ENCODE measurements at places on chromosomes 6 and 20.

DNA sequence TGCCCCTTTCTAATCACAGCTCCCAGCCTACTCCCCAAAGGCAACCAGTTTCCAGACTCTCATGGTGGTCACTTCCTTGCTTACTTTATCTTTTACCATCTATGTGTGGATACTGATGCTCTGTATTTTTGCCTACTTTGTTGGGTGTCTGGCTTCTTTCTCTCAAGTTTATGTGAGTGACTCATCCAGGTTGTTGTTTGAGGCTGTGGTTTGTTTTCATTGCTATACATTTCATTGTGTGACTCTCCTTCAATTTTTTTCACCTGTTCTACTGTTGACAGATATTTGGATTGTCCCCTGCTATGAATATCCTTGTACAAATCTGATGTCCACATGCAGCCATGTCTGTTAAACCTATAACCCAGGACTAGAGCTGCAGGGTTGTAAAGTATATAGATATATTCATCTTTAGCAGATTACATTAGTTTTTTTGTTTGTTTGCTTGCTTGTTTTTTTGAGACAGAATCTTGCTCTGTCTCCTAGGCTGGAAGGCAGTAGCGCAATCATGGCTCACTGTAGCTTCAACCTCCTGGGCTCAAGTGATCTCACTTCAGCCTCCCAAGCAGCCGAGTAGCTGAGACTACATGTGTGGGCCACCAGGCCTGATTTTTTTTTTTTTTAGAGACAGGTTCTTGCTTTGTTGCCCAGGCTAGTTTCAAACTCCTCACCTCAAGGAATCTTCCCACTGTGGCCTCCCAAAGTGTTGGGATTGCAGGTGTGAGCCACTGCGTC, 72.9 kb upstream of the EEF1E1 start:
- DNase-seq = no peak

DNA sequence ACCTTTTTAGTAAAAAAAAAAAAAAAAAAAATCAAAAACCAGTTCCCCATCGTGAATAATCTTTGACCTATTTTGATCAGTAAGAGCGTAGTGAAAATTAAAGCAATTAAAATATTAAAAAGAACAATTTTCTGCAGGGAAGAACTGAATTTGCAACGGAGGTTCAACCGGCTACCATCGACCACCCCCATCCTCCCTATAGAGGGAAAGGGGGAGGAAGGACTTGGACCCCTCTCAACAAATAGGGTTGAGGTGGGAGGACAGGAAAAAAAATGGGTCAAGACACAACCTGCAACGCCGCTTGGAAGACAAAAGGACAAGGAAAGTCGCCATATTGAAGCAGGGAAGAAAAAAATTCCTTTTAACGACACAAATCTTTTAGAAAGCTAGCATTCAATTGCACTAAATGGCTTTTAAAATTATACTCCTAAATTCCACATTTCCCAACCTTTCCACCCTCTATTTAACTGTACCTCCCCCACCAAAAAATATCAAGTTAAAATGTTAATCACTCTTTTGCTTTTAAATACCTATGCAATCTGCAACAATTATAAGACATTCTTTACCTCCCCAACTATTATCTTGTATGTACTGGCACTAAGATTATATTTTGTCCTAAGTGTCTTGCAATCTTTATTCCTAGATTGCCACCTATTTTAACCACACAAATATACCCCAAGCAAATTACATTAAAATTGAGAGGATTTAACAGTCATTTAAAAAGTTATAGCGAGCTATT, 1.7 kb downstream of the PPP1R10 start:
- no peak for DNase-seq

GRCh38 chr6:47403801-47404200, 73.8 kb upstream of the CD2AP start:
- DNase-seq = no peak

DNA sequence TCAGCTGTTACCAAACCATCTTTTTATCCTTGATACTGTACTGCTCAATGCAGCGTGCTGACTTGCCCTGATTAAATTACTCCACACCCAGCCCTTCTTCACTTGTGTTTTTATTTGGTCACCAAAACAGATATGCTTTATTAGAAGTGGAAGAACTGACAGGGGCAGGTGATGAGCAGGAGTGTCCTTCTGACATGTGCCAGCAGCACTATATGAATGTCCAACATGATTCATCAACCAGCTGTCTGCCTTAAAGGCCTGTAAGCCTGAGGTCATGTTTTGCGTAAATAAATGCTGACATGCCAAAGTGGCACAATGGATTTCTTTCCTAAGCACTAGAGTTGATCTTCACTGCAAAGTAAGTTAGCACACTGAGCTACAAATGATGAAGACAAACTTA, 15.4 kb downstream of the POPDC3 start:
- DNase-seq = no peak

- DNase-seq = no peak
Observed at GRCh38 chr6:81769824-81770223, 17.3 kb upstream of the TENT5A start.

DNA sequence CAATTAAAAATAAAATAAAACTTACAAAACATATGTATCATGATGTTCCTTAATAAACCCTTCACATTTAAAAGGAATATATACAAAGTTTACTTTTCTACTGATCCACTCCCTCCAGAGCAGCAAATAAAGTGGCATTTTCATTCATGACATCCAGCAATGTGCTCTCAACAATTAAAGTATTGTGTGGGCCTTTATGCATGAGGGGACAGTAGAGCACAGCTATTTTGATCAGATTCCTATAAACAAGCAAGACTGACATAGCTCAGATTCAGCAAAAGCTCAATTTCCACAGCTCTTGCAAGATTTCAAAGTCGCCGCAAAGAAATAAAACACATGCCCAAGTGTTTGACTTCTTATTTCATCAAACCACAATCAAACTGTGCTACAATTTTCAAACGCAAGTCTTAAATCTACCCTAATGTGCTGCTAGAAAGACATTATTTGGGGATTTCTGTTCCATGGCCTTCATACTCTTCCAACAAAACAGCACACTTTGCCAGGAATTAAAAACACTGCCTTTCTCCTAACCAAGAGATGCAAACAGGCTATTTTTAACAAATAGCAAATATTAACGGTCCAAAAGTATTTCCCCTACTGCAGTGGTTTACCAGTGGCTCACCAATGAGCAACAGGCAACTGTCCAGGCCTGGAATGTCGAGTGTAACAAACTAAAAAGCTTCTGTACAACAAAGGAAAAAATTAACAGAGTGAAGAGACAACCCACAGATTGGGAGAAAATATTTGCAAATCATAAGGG, 52.3 kb downstream of the MBOAT1 start:
- no peak for DNase-seq

DNA sequence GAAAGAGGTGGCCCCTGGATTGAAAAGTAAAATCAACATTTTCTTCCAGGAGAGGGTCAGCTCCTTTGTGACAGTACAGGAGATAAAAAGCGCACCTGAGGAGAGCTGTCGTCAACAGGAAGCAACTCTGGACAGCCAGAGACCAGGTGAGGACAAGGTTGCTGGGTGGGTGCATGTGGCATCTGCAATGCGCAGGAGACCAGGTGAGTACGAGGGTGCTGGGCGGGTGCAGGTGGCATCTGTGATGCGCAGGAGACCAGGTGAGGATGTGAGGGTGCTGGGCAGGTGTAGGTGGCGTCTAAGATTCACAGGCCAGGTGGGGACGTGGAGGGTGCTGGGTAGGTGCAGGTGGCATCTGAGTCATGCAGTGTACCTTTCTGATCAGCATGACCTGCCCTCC, 38.4 kb downstream of the WDR27 start:
- DNase-seq = no peak

DNA sequence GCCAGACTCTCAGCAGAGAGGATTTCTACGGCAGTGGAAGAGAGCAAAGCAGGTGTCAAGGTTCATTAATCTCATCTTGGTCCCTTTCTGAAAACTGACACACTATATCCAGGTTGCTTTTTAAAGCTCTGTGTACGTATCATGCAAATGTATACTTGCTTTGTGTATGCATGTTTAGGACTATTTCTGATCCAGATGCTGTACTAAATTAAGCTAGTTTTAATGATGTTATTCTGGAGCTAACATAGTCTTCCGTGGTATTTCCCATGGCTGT, 59.2 kb upstream of the SNX9 start:
- no peak for DNase-seq

DNA sequence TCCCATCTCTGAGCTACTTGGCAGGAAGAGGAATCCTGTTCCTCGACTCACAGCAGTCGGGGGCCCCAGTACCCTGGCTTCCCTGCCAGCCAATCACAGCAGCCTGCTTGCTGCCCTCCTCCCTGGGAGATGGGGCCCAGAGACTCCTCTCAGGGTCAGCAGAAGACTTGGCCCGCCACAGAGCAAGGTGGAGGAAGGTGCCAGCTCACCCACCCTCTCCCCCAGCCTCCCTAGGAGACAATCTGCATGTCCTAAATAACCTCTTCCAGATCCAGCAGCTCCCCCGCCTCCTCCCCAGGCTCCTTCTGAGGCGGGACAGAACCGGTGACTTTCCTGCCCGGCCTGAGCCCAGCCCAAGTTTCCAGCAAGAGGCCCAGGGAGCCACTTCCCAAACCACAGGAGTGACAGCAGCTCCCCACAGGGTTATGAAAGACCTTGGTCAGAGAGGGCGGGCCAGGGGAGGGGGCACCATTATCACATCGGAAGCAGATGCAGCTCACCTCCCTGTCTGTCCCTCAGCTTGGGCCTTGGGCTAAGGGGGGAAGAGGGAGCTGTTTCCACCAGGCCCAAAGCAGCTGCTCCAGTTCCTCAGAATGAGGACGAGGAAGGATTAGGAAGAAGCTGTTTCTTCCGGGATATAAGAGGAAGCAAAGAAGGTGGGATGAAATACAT, 2.3 kb downstream of the CCND3 start:
- DNase-seq = no peak

DNA sequence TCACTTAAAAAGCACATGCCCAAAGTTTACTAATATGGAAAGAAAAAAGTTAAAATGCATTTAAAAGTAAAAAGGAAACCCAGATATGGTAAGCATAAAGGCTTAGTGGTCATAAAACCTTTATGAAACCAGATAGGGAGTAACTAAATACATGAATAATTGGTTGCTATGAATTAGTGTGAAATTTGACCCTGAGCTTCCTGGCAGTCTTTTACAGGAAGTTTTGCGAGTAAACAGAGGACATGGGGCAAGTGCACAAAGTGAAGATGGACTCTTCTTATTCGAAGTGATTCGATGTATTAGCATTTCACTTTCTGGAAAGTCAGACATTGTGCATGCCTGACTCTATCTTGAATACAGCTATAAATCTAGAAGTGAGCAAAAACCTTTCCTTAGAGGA, 90.9 kb upstream of the MLIP start:
- no peak for DNase-seq

- no peak for DNase-seq
Observed at GRCh38 chr20:41395667-41396664, 29.3 kb upstream of the EMILIN3 start.

DNA sequence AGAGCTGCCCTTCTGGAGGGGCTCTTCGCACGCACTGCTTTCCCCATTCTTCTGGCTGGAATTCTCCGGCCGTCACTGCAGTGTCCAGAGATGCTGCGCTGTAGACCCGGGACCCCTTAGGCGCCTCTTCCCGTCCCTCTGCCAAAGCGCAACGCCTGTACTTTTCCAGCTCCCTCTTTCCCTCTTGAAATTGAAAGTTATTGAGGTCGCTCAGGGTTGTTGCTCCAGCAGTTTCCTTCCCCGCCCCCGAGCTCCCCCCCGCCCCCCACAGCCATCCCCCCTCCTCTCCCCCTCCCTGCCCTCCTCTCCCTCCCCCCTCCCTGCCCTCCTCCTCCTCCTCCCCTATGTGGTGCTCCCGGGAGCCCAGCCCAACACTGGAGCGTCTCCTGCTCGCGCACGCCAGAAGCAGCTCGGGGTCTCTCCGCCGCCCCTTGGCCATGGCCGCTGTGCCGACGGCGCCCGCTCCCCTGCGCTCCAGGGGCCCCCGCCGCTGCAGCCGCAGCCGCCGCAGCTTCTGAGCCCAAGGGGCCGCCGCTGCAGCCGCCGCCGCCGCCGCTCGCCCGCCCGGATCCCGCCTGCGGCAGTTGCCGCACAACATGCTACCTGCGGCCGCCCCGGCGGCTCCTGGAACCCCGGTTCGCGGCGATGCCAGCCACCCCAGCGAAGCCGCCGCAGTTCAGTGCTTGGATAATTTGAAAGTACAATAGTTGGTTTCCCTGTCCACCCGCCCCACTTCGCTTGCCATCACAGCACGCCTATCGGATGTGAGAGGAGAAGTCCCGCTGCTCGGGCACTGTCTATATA, at the start of gene RSPO3:
Gene RSPO3 (plus strand): TSS at position 374 of the 804 bp plus-strand sequence. CDS start 522 bp downstream, outside the sequence.
- DNase-seq = peak; percentile 42

DNA sequence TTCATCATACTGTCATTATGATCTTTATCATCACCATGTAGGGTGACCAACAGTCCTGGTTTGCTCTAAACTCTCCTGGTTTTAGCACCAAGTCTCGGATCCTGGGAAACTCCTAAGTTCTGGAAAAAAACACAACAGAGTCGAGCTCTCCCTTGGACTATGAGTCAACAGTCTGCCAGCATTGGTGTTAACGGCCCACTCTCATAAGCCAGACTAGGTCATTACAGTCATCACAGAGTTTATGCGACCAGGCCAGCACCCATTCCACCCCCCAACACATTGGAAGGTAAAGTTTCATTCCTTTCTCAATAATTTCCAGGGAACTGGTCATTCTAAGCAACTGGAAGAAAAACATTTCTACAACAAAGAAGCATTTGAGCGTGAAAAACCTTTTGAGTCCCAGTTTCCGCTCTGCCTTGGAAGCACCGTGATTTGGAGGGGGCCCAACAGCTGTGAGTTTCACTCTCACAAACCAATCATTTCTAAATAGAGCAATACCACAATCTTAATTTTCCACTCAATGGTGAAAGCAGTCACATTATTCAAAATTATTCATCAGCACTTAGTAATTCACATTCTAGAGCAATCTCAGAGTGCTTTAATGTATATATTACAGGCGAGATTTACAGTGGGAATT, 445.0 kb downstream of the CDH26 start:
- no peak for DNase-seq

- no peak for DNase-seq
Observed at GRCh38 chr6:28357036-28357435, 7.3 kb downstream of the ZKSCAN3 start.

DNA sequence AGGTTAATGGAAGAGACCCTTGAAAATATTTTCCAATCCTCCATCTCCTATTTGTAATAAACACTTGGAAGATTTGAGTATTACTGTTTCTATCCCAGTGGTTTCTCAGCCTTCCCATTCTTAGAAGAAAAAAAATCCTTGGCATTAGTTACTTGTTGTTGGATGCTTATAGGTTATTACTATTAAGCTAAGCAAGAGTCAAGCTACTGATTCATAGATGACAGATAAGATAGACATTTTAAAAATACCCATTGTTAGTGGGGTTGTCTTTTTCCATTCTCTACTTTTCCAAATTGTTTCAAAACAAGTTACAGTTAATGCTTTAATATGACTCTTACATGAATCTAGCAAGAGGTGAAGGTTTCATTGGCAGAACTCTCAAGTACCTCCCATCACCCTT, 158.5 kb downstream of the HIVEP2 start:
- DNase-seq = no peak
